ENCODE measurements at places on chromosomes 7 and 10.

DNA sequence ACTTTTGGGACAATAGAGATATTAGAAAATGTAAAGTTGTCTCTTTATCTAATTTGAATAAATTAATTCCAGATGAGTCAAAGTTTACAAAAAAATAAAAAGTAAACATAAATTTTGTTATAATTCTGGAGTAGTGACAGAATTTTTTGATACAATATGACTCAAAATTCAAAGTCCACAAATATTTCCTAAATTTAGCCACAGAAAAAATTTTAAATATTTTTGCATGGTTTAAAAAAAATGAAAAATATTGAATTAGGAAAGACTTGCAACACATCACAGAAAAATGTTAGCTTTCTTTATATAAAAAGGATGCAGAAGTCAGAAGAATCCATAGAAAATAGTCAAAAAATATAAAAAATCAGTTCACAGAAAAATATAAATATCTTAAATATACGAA, 117.7 kb downstream of the ARHGAP21 start:
- no peak for DNase-seq

DNA sequence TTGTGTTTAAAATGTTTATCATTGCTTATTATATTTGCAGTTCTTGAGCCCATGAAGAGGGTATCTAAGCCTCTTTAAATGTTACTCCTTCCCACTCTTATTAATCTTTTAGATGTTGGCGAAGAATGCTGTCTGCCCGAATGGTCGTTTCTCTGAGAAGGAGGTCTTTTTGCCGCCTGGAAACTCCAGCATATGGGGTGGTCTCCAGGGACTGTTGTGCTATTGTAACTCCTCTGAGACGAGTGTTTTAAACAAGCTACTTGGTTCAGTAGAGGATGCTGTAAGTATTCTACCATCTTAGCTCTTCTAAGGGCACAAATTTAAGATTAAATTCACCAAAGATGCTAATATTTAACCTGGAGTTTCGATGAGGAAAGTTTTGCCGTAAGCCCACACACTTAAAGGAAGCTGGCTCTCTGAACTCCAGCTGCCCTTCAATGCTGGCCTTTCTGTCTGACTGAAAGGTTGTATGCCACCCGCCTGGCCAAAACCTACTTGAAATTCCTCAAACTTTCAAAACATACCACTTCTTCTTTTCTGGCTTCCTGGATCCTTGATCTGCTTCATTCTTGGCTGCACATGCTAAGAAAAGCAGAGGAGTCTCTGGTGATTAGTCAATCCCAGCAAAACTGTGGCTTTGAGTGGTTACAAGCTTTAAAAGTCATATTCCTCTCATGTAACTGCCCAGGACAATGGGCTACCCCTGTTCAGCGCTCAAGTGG, 74.7 kb downstream of the ABCA13 start:
- DNase-seq: no peak

DNA sequence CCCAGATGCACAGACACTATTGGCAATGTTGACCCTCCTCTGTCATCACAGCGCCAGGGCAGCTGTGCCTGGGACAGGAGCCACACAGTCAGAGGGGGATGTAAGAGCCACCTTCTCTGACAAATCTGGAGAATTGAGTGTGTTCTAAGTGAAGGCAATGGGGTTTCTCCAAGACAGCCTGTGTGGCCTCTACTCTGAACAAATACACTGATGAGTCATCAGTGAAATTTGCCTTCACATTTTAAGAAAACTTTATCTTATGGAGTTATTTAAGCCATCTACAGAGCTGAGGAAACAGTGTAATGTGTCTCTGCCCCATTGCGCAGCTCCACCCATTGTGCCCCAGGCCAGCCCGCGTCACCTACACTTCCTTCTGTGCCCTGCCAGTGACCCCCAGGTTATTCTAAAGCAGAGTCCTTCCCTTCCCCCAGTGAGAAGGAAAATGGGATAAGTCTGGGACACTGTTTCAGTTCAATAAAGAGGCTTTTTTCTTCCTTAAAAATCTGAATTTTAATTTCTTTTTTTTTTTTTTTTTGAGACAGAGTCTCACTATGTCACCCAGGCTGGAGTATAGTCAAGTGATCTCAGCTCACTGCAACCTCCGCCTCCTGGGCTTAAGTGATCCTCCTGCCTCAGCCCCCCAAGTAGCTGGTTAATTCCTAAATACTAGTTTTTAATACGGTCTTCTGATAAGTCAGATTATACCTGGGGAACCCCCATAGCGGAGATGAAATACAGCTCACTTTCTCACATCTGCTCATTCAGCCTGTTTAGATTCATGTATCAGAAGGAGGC, 21.8 kb downstream of the AKR1E2 start:
- peak; percentile 51 for DNase-seq

GRCh38 chr7:47283497-47284131, 298.3 kb downstream of the TNS3 start:
- no peak for DNase-seq

- no peak for DNase-seq
Measured at GRCh38 chr10:131312478-131312836, 936 bp upstream of the TCERG1L start.

DNA sequence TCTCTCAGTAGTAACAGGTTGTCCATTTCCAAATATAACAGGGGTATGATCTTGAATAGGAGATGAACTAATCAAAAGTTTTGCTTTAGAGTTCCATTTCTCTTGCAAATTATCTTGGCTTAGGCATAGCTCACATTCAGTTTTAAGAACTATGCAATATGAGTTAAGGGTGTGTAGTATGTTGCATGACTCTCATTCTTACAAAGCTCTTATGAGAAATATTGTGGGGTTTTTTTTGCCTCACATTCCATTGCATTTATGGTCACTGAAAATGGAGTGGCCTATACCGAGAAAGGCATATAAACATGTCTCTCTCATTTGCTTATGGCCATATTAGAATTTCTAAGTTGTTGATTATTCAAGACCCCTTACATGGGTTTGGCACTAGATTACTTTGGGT, 48.5 kb upstream of the LAMB1 start:
- DNase-seq: no peak

DNA sequence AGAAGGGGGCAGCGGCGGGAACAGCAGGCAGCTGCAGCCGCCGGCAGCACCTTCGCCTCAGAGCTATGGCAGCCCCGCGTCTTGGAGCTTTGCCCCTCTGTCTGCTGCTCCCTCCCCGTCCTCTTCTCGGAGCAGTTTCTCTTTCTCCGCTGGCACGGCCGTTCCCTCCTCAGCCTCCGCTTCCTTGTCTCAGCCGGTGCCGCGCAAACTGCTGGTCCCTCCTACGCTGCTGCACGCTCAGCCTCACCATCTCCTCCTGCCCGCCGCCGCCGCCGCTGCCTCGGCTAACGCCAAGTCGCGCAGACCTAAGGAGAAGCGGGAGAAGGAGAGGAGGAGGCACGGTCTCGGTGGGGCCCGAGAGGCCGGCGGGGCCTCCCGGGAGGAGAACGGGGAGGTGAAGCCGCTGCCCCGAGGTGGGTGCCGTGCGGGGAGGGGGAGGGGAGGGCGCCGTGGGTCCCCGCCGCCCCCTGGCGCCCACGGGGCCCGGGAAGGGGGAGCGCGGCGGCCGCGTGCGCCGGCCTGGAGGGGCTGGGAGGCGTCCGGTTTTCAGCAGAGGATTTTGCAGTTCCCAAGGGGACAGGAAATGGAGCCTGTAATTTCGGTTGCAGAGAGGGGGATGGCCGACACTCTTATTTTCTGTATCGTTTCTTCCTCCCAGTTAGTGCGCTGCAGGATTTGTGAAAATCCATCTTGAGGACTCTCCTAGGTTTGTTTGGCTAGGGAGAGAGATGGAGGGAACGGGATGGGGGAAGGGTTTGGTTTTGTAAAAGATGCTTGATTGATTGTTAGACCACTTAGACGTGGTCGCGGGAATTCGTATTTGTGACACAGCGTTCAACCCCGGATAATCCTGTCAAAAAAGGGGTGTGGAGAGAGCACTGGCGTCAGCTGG, 630 bp downstream of the RSBN1L start:
- no peak for DNase-seq

GRCh38 chr7:74544706-74545469, 91.2 kb downstream of the GTF2IRD1 start:
- DNase-seq: peak; percentile 42

- DNase-seq: peak; percentile 18
Measured at GRCh38 chr10:10498781-10499180, 518.9 kb upstream of the CELF2 start.

GRCh38 chr7:24881623-24882022, 98.4 kb downstream of the OSBPL3 start:
- DNase-seq: no peak

DNA sequence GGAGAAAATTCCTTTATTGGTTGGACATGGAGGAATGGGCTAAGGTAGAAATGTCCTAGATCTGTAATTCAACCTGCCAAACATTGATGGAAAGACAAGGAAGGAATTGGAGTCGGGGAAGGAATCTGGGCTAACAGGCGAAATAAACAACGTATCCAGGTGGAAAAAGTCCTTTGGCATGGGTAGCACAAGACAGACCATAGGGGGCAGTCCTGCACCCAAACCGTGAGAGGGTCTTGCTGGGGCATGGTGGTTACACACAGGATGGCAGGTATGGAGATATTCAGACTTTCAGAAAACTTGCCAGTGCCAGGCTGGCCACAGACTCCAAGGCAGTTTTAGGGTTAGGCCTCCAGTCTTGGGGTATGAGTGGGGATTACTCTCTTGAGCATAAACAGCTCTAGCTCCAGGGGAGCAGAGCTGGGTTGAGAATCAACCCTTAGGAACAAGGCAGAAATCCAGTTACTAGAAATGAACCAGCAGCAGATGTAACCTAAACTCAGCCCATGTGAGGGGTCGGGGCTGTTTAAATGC, 188.6 kb upstream of the GDF10 start:
- DNase-seq: no peak

DNA sequence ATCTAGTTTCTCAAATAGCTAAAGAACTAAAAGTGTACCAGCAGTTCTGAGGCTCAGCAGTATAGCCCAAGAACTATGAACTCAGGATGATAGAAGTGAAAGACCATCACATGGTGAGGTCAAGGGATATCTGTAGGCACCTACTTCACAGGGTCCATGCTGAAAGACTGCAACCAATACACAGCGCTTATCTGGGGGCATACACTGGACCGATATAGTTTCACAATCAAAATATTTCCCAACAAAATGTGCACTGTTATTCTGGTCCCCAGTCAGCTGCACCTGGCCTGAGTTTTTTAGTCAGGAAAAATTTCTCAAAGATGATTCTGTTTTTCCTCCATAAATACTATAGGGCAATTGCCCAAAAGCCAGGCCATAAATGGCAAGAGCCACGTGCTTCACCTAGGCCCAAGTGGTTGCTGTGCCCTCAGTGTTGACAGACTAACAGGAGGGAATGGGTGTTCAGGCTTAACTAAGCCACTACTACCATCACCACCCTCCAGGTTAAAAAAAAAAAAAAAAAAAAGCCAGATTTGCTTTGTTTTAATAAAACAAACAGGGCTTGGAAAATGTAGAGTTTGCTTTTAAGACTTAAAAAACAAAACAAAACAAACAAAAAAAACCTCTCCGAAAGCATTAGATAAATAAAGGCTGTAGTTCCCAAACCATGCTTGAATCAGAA, 58.5 kb downstream of the OGDH start:
- DNase-seq: no peak

DNA sequence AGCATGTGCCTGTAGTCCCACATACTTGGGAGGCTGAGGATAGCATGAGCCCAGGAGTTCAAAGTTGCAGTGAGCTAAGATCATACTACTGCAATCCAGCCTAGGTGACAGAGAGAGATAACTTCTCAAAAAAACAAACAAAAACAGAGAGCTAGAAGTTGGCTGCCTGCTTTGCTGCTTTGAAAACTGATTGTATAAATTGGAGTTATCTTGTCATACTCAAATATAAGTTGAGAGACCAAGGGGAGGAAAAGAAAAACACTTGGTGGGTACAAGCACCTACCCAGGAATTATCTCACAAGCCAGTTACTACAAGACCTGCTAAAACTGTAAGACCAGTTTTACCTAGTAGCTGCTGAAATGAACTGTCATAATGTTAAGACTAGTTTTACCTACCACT, 112.5 kb upstream of the SKAP2 start:
- DNase-seq: no peak

- no peak for DNase-seq
Measured at GRCh38 chr10:93461807-93462178, 20.3 kb downstream of the MYOF start.

GRCh38 chr7:11236680-11237079, 263.0 kb downstream of the PHF14 start:
- no peak for DNase-seq

Data from fibroblast of the conjunctiva (primary cell).